ENCODE measurements at places on chromosomes 16 and 17.

DNA sequence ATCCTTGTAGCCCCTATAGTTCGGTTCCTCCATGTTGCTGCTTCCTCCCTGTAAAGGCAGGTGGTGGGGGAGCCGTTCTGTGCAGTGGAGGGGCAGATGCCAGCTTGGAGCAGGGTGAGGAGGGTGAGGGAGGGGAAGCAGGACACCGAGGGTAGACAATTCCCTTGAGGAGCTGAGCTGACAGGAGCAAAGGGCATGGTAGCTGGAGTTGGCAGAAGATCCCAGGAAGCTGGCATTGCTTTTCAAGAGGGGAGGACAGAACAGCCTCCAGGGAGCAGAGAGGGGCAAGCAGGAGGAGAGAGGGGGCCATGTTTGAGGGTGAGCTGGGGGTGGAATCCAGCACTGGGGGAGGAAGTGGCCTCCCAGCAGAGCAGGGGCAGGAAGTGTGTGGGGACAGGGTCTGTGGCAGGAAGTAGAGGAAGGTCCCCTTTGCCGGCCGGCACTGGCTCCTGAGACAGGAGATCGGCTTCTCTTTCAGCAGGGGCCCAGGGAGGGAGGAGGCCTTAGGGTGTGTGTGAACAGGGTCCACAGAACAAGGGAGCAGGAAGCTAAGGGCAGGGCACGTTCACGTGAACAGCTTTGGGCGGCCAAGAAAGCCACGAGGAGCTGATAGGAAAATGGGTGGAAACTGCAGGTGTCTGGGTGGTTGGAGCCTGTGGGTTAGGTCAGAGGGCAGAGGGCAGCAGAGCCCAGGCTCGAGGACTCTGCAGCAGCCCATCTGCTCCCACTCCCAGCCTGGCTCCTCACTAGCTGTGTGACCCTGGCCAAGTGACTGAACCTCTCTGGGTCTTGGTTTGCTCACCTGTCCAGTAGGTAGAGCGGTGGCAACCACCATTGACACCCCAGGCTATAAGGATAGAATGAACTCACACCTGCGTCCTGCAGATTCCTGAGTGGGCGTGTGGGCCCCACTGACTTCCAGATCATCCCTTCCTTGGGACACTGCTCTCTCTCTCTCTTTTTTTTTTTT, 17.5 kb upstream of the SPNS2 start:
- DNase-seq: peak; percentile 69

GRCh38 chr17:12489325-12489724, 176.4 kb upstream of the MYOCD start:
- DNase-seq: no peak

DNA sequence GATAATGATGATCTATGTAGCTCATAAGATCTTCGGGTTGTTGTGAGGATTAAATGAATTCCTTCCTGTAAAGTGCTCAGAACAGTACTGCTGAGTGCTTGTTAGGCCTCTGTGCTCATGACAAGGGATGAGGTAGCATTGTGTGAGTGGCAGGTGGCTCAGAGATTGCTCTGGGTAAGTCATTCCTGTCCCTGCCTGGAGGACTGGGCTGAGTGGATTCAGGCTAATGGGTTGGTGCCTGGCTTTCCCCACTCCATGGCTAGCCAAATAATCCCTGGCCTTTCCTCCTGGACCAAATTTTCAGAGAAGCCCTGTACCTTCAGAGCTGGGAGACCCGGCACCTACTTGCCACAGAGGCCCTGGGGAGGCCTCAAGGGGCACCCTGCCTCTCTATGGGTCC, 1.3 kb upstream of the CCDC92B start:
- DNase-seq: no peak

- DNase-seq: no peak
Observed at GRCh38 chr16:85809645-85810044, 10.2 kb downstream of the COX4I1 start.

DNA sequence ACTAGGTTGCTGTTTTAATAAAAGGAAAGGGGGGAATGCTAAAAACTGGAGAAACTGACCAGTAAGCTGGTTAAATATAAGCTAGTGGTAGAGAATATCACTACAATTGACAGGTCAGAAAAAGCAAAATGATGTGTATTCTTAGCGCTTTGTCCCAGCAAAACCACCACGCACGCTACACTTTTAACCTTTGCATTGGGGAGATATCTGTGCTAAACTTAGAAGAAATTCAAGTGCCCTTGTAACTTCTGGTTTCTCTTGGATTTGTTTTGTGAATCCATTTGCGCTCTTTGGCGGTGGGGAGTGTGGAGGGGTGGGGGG, 1.4 kb downstream of the GAN start:
- DNase-seq: no peak

GRCh38 chr17:935485-935884, 44.1 kb downstream of the NXN start:
- no peak for DNase-seq

DNA sequence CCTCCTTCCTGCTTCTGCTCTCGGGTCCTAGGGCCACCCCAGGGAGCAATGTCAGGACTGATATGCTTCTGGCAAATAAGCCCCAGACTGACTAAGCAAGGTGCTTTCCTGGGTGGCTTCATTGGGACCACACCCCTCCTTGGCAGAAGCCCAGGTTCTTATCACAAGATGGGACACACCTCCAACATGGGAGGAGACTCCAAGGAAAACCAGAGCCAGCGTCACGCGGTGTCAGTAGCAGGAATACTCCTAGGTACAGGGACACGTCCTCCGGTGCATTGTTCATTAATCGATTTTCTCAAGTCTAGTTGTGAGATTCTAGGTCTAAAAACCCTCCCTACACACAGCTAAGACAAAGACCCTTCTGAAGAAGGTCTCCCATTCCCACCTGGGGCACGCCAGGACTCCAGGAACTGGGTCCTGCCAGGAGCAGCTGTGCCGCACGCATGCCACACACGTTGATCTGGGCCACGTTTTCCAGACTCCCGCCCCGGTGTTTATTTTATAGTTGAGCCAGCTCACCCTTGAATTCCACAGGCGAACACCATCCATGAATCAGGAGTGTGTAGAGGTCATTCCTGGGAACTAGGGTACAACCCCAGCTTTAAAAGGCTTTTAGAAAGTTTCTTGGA, 30.8 kb downstream of the FA2H start:
- DNase-seq: no peak

GRCh38 chr17:17694169-17695081, 13.2 kb downstream of the RAI1 start:
- DNase-seq: peak; percentile 84

DNA sequence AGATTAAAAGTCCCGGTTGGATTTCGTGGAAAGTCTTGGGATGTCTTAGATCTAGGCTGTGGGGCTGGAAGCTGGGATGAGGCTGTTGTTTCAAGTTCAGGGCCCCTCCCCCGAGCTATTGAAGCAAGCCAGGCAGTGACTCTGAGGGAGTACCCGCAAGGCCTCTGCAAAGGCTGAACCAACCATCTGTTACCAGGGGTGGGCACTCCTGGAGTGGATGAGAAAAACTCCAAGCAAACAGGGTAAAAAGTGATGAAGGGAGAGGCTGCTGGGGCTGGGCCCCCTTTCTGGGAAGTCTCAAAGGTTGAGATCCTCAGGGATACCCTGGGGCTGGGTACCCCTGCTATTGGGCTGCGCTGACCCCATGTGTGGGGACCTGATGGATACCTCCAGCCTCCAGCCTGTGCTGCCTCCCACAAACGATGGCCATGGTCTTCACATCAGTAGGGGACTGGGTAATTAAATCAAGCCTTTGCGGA, 82.4 kb upstream of the KIFC3 start:
- DNase-seq: no peak

GRCh38 chr16:49520492-49521038, 147.0 kb downstream of the C16orf78 start:
- DNase-seq: no peak

GRCh38 chr16:68319185-68319908, 8.5 kb downstream of the PRMT7 start:
- peak; percentile 53 for DNase-seq

GRCh38 chr16:84614968-84615813, 2.7 kb downstream of the COTL1 start:
- DNase-seq: no peak

DNA sequence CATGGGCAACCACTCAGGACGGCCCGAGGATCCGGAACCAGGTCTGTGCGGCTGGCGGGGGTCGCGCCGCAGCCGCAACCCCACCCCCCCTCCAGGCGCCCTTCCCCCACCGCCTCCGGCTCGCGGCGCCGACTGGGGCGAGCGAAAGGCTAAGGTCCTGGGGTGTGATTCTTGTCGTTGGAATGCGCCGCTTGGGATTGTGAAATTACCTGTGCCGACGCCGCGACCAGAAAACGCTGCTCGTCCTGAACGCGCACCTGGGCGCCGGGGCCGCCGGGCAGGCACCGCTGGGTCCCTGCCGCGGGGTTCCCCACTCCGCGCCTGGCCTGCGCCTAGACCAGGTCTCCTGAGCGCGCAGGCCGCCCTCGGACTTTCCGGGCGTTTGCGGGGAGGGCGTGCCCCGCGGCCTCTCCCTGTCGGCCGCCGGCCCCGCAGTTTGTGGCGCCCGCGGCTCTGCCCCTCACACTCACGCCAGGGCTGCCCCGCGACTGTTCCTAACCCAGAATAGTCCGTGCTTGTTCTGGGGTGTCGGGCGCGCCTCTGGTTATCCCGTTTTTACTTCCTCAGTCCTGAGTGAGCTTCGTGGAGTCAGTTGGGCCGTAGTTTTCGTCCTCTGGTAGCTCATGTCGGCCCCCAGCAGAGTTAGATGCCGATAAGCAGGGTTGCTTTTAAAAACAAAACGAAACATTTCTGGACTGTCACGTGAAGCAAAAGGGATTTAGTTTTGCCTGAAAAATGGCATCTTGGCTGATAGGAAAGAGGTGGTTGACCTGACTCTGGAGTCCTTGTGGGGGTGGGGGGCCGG, 147.2 kb downstream of the SPECC1 start:
- no peak for DNase-seq

DNA sequence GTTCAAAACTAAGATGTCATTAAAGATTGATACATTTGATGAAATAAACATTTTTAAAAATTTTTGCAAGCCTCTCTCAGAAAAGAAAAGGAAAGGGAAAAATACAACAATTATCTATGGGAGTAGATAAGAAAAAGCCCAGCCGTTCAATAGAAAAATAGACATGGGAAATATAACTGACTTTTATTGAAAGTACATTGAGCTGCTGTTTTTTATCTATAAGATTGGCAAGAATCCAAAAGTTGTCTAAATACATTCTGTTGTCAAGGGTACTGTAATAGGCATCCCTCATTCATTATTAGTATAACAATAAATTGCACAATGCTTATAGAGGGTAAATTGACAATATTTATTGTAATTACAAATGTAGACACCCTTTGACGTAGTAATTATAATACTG, 38.4 kb upstream of the IRX6 start:
- DNase-seq: no peak

GRCh38 chr16:3058139-3059030, 7.1 kb upstream of the IL32 start:
- DNase-seq: peak; percentile 73

- DNase-seq: no peak
Observed at GRCh38 chr17:50180111-50180510, 14.3 kb downstream of the SGCA start.

DNA sequence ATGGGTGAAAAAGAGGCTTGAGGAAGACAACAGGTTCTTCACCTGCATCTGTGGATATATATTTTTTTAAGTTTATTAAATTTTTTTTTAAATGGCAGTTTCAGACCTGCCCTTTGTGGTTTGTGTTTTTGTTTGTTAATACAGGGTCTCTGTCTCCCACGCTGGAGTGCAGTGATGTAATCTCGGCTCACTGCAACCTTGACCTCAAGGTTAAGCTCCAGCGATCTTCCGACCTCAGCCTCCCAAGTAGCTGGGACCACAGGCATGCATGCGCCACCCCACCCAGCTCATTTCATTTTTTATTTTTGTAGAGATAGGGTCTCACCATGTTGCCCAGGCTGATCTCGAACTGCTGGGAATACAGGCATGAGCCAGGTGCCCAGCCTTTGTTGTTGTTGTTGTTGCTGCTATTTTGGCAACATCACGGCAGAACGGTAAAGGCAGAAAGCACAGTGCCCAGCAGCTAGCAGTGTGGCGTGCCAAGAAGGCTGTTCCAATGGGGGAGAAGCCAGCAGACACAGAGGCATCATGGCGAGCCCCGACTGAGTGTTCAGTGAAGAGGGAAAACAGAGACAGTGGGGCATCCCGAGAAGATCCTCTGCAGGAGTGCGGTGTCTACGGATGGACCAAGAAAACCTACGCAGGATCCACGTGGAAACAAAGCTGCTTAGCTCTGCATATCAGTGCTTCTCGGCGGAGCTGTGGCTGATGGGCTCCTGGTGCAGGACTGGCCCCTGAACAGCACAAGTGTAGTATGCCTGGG, 19.6 kb downstream of the TMC6 start:
- no peak for DNase-seq

- DNase-seq: no peak
Observed at GRCh38 chr16:59614466-59615240, 880.5 kb upstream of the GOT2 start.

DNA sequence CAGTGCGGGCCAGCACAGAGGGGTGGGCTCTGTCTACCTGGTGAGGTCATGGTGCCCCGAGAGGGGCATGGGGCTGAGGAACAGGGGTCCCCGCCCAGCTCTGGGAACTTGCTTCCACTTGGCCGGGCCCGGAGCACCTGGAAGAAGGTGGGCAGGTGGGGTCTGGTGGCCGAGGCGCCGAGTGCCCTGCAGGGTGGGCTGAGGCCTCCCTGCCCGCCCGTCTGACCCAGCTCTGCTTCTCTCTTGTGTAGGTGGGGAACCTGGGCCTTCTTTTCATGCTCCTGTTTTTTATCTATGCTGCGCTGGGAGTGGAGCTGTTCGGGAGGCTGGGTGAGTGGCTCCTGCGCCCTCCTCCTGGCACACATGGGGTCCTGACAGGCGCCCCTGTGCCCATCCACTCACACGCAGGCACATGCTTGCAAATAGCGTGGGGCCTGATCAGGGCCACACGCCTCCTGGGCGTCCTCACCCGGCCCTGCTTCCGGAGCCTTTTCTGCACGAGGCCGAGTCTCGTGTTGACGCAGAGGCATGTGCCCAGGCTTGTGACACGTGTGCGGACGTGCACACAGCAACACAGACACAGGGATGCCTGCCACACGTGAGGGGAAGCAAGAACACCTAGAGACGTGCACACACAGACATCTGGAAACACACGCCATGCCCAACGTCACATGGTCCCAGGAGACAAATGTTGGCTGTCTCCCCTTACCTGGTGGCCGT, 8.2 kb downstream of the TPSG1 start:
- DNase-seq: no peak

- DNase-seq: no peak
Observed at GRCh38 chr16:48949636-48950035, 332.0 kb downstream of the CBLN1 start.

Measured in activated T-cell treated with anti-CD3 and anti-CD28 coated beads, Interleukin-2, amount 50 U/mL, for 24 hours (primary cell).